Lung (tissue), 17 donors: ENCODE measurements at places on chromosomes 2 and 18. TPM values are rescaled to one million over a fixed set of nuclear protein-coding genes. Genes with fewer than 3 reads are reported as not detected.

Gene ZC3H6
- 15.5 TPM for total RNA-seq

Gene SLC39A6
- 59.2 TPM for total RNA-seq

Gene ABCG8
- total RNA-seq, result not detected

Gene DQX1
- total RNA-seq, result not detected

Gene DOK6
- 21.3 TPM for total RNA-seq

Gene CCDC150
- 7.1 TPM for total RNA-seq

Gene R3HDM1
- 16.7 TPM for total RNA-seq

Gene UGT1A9
- not detected for total RNA-seq

Gene TMEM37
- 11.5 TPM for total RNA-seq

Gene ANKRD30B
- not detected for total RNA-seq

Gene AOX1
- 10.1 TPM for total RNA-seq

Gene GYPC
- total RNA-seq, result 93.6 TPM

Gene APLF
- 3.7 TPM for total RNA-seq

Gene KIF5C
- 1.4 TPM for total RNA-seq

Gene EMILIN1
- total RNA-seq, result 88.4 TPM

Gene HOXD10
- 0.54 TPM for total RNA-seq

Gene AGPS
- total RNA-seq, result 43.9 TPM

Gene DARS1
- 47.2 TPM for total RNA-seq

Gene FASTKD2
- 22.0 TPM for total RNA-seq
